Naive thymus-derived CD8-positive, alpha-beta T cell (primary cell): ENCODE measurements at places on chromosomes 2 and 18. TPM values are rescaled to one million over a fixed set of nuclear protein-coding genes. Genes with fewer than 3 reads are reported as not detected.

- peak; percentile 76 for DNase-seq
Observed at GRCh38 chr2:25362434-25363145, 20.9 kb upstream of the DNMT3A start.

GRCh38 chr2:18795906-18796305 is 206.5 kb upstream of the NT5C1B start:
- no peak for DNase-seq

GRCh38 chr18:44130376-44130942 is 550.2 kb upstream of the SETBP1 start:
- DNase-seq: no peak

Gene DYSF
- total RNA-seq: 3.4 TPM
